ENCODE measurements at places on chromosomes 7 and 10. TPM values are rescaled to one million over a fixed set of nuclear protein-coding genes. Genes with fewer than 3 reads are reported as not detected.

The CALCR gene
- not detected for total RNA-seq

The DGKB gene
- total RNA-seq = 0.11 TPM

The GRID2IP gene
- 0.09 TPM for total RNA-seq

The SPDYE5 gene
- total RNA-seq = not detected

The ZNF365 gene
- total RNA-seq = 2.4 TPM

The FANK1 gene
- total RNA-seq = 3.1 TPM

The KCNIP2 gene
- total RNA-seq = not detected

The CARD11 gene
- 4.5 TPM for total RNA-seq

The CNPY1 gene
- total RNA-seq = 1.7 TPM

The C10orf71 gene
- total RNA-seq = not detected

The NPSR1 gene
- total RNA-seq = not detected

The GPR37 gene
- total RNA-seq = 0.65 TPM

The HOXA9 gene
- total RNA-seq = 1.8 TPM

The GIMAP5 gene
- 0.24 TPM for total RNA-seq

The TMEM270 gene
- 1.5 TPM for total RNA-seq

The CLCN1 gene
- total RNA-seq = not detected

The ARHGEF35 gene
- total RNA-seq = 3.6 TPM

The PLAU gene
- 159 TPM for total RNA-seq

The PGAM2 gene
- 0.39 TPM for total RNA-seq

The IL15RA gene
- 6.4 TPM for total RNA-seq

The PTPN12 gene
- 24.7 TPM for total RNA-seq

The OIT3 gene
- not detected for total RNA-seq

The GHRHR gene
- total RNA-seq = not detected

The AGR2 gene
- not detected for total RNA-seq

The CBX3 gene
- 495 TPM for total RNA-seq

The TFR2 gene
- total RNA-seq = 2.4 TPM

The CYP2C19 gene
- total RNA-seq = not detected

The CRHR2 gene
- not detected for total RNA-seq

The SPOCK2 gene
- total RNA-seq = not detected

The EBF3 gene
- 3.4 TPM for total RNA-seq

The ENKUR gene
- total RNA-seq = 0.33 TPM

The C10orf53 gene
- not detected for total RNA-seq

The CALML3 gene
- not detected for total RNA-seq

The BEND7 gene
- 8.0 TPM for total RNA-seq

The ACBD7 gene
- 10.2 TPM for total RNA-seq

The LIPJ gene
- total RNA-seq = not detected

The TRIL gene
- 0.15 TPM for total RNA-seq

The FAM221A gene
- 6.9 TPM for total RNA-seq

The STRIP2 gene
- 9.6 TPM for total RNA-seq

The LDB3 gene
- total RNA-seq = 0.45 TPM

The RBP3 gene
- not detected for total RNA-seq

The ANXA8L1 gene
- 26.7 TPM for total RNA-seq

The NCF1 gene
- not detected for total RNA-seq

The HOXA6 gene
- total RNA-seq = 4.2 TPM

The SPDYE8 gene
- not detected for total RNA-seq

The C10orf67 gene
- not detected for total RNA-seq

Measured in Daoy (cell line).